ENCODE measurements at places on chromosomes 2 and 18. TPM values are rescaled to one million over a fixed set of nuclear protein-coding genes. Genes with fewer than 3 reads are reported as not detected.

CPO gene
- total RNA-seq, result not detected

HRH4 gene
- total RNA-seq, result 1.7 TPM

GRCh38 chr2:128302011-128302743, 16.5 kb downstream of the HS6ST1 start:
- no peak for DNase-seq
- H3K36me3 ChIP-seq, result no peaks in the 10 kb centered on the region
- peaks cover 26% of the 10 kb centered on the region for H3K4me1 ChIP-seq
- H3K27ac ChIP-seq, result no peak overlapping the region
- H3K27me3 ChIP-seq, result no peaks in the 10 kb centered on the region

- no peak for DNase-seq
- H3K4me3 ChIP-seq, result no peak overlapping the region
- peaks cover 29% of the 10 kb centered on the region for H3K36me3 ChIP-seq
- H3K4me1 ChIP-seq, result no peaks in the 10 kb centered on the region
Measured at GRCh38 chr2:9364791-9365497, 58.4 kb downstream of the ITGB1BP1 start.

- H3K4me3 ChIP-seq, result no peak overlapping the region
- H3K36me3 ChIP-seq, result no peaks in the 10 kb centered on the region
Measured at GRCh38 chr2:199219551-199219950, 238.2 kb downstream of the SATB2 start.

DNA sequence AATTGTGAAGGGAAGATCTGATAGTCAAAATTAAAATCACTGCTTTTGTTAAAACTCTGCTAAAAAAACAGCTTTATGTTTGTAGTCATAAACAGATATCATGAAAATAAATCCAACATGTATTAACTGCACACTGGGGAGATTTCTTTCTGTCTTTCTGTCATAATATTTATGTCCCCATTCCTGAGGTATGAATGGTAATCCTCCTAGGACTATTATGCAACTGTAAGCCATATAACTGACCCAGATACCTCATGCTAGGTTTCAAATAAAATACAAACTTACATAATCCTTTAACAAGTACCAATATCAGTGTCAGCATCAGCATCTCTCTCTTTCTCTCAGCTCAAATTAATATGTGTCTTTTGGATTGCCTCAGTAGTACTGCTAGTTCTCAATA, 18.2 kb downstream of the IFIH1 start:
- no peaks in the 10 kb centered on the region for H3K4me1 ChIP-seq
- DNase-seq, result no peak
- H3K27ac ChIP-seq, result no peak overlapping the region
- H3K27me3 ChIP-seq, result no peaks in the 10 kb centered on the region
- H3K4me3 ChIP-seq, result no peak overlapping the region

GRCh38 chr18:13465124-13465446, 246.5 kb downstream of the LDLRAD4 start:
- peak overlapping the region; percentile 58 for H3K27ac ChIP-seq
- no peaks in the 10 kb centered on the region for H3K36me3 ChIP-seq
- H3K4me1 ChIP-seq, result peaks cover 25% of the 10 kb centered on the region

- no peak for DNase-seq
- H3K36me3 ChIP-seq, result no peaks in the 10 kb centered on the region
- no peaks in the 10 kb centered on the region for H3K27me3 ChIP-seq
Measured at GRCh38 chr2:236855176-236855865, 230.4 kb upstream of the COPS8 start.

DNA sequence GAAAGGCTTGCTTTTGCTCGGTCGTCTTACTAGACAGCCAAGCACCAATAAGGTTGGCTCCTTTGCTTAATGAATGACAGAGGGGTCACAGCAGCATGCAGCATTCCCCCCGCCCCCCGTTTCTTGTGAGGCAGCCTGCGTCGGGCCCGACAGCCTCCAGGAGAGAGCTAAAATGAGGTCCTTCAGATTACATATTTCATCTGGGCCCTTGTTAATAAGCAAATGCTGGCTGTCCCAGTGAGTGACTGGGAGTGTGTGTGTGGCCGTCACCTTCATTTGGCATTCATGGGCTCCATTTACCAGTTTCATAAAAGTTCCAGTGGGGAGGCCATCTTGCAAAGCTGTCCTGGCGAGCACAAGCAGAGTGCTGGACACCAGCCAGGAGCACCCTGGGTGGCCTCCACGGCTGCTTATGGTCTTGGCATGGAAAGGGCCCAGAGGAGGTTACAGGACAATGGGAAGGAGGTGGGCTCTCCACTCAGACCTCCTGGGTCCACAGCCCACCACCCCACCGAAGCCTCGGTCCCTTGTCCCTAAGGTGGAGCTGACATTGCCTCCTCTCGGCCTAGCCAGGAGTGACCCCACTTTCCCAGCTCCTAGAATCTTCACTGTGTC, 37.2 kb downstream of the ODC1 start:
- peaks cover 9% of the 10 kb centered on the region for H3K36me3 ChIP-seq
- no peak overlapping the region for H3K4me3 ChIP-seq
- no peak overlapping the region for H3K27ac ChIP-seq
- H3K4me1 ChIP-seq, result peaks cover 37% of the 10 kb centered on the region
- H3K27me3 ChIP-seq, result no peaks in the 10 kb centered on the region

DNA sequence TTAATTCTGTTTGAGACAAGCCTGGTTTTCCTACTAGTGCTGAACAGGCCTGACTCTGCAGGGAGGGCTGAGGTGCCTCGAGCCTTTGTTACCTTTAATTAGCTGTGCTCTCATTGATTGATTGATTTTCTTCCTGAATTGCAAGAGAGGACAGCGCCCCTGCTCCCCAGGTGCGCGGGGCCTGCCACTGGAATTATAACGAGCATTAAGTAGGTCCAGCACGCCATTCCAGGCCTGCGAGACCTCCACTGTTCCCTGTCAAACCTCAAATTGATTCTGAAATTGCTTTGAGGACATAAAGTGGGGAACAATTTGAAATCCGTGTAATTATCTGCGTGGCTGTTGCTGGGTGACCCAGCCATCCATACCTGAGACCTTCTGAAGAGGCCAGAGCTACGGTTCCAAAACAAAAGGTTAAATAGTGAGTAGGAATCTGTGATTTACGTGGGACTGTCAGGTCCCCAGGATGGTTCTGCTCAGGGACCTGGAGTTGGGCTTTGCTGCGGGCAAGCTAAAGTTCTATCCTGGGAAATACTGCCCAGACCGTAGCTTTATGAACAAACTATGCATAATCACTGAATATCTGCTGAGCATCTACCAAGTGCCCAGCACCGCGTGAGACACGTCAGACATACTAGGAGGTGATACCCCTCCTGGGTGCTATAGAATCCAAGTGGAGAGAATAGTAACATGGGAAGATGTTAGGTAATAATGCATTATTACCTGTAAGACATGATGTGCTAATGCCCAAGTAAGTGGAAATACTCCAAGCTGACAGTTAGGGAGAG, 104.1 kb downstream of the ZBTB7C start:
- no peak for DNase-seq
- H3K4me3 ChIP-seq, result no peak overlapping the region
- H3K4me1 ChIP-seq, result peaks cover 8% of the 10 kb centered on the region
- no peak overlapping the region for H3K27ac ChIP-seq
- H3K27me3 ChIP-seq, result no peaks in the 10 kb centered on the region
